T-cell (primary cell): ENCODE measurements at places on chromosomes 13 and 19.

- peak; percentile 36 for DNase-seq
- H3K4me1 ChIP-seq, result no peaks in the 10 kb centered on the region
- H3K4me3 ChIP-seq, result no peak overlapping the region
- no peaks in the 10 kb centered on the region for H3K27me3 ChIP-seq
- peaks cover 95% of the 10 kb centered on the region for H3K36me3 ChIP-seq
Observed at GRCh38 chr19:16527971-16528521, 14.2 kb downstream of the CHERP start.

GRCh38 chr13:99203601-99204579 is 3.2 kb downstream of the UBAC2 start:
- peak overlapping the region; percentile 38 for H3K4me3 ChIP-seq
- DNase-seq, result no peak
- peaks cover 64% of the 10 kb centered on the region for H3K4me1 ChIP-seq
- no peaks in the 10 kb centered on the region for H3K27me3 ChIP-seq

GRCh38 chr19:31054430-31054829 is 294.8 kb downstream of the TSHZ3 start:
- no peaks in the 10 kb centered on the region for H3K27me3 ChIP-seq
- no peak for DNase-seq
- no peaks in the 10 kb centered on the region for H3K36me3 ChIP-seq
- H3K27ac ChIP-seq, result no peak overlapping the region

DNA sequence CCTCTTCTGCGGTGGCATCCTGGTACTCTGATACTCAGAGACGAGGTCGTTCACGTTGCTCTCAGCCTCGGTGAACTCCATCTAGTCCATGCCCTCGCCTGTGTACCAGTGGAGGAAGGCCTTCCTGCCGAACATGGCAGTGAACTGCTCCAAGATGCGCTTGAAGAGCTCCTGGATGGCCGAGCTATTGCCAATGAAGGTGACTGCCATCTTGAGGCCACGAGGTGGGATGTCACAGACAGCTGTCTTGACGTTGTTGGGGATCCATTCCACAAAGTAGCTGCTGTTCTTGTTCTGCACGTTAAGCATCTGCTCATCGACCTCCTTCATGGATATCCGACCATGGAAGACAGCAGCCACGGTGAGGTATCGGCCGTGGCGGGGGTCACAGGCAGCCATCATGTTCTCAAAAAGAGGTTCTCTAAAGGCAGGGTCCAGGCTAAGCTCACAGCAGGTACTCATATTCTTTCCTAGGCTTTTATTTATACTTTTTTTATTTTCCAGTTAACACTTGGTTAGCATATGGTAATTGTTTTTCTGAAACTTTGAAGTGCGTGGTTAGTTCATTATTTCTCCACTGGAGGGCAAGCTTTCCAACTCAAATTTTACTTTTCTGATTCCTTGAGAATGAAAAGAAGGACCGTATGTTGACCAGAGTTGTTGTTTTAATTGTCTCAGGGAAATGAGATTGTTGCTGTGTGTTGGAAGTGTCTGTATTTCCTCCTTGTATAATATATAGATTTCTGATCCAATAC is 72.4 kb upstream of the RGCC start:
- no peak overlapping the region for H3K4me3 ChIP-seq
- no peaks in the 10 kb centered on the region for H3K27me3 ChIP-seq
- DNase-seq, result no peak
- peaks cover 3% of the 10 kb centered on the region for H3K4me1 ChIP-seq
- no peaks in the 10 kb centered on the region for H3K36me3 ChIP-seq
